CD4-positive, alpha-beta T cell treated with Interleukin-12 subunit alpha and Interleukin-12 subunit beta, for 1 hour (primary cell): ENCODE measurements at places on chromosomes 3 and 15.

- DNase-seq, result no peak
Measured at GRCh38 chr15:56293495-56294292, 50.0 kb upstream of the RFX7 start.

DNA sequence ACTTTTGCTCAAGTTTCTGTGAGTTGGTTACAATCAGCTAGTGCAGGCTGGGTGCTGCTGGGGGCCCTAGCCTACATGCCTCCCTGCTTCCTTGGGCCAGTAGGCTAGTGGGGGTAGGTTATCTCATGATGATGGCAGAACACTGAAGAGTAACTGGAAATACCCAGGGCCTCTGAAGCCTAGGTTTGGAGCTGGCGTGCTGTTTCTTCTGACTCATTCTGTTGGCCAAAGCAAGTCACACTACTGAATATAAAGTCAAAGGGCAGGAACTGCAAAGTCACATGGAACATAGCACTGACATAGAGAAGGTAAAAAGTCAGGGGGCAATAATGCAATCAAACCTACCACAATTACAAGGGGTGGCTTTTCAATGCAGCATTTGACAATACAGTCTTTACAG is 34.5 kb downstream of the RASGRP1 start:
- no peak for DNase-seq

- DNase-seq, result no peak
Measured at GRCh38 chr15:67444100-67444499, 76.8 kb upstream of the C15orf61 start.

DNA sequence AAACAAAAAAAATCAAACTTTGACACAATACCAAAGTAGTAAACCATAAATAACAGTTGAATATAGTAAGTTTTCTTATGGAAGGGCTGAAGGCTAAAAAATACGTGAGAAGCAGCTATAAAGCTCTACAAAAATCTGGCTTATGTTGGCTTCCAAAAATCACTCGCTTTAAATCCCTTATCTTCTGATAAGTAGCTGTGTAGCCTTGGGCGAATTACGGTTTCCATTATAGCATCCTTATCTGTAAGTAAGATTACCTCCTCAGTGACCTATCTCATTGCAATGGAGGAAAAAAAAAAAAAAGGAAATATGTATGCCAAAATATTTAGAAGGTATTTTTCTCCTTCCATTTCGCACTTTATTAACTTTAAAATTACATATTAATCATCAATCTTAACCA is 348.6 kb downstream of the PLOD2 start:
- DNase-seq, result no peak

GRCh38 chr3:144873066-144873465 is 901.4 kb downstream of the DIPK2A start:
- DNase-seq, result no peak

GRCh38 chr3:116776880-116777785 is 67.6 kb downstream of the TUSC7 start:
- DNase-seq, result no peak

DNA sequence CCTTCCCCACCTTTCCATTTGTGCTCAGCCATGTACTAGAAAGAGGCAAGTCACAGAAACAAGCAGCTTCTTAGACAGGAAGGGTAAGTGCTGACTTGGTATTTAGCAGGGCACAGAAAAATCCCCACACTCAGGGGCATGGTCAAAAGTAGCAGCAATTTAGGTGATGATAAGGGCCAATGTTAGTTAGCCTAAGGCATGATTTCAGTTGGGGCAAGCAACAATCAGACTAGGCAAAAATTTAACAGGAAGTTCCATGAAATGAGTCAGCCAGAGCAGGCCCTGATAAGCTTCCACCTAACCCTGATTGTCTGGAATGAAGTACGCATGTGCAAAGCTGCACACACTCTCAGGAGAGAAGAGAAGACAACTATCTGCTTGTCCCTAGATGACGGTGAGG is 423.4 kb upstream of the UBE2E2 start:
- no peak for DNase-seq

GRCh38 chr3:195162816-195163215 is 108.1 kb downstream of the XXYLT1 start:
- no peak for DNase-seq

DNA sequence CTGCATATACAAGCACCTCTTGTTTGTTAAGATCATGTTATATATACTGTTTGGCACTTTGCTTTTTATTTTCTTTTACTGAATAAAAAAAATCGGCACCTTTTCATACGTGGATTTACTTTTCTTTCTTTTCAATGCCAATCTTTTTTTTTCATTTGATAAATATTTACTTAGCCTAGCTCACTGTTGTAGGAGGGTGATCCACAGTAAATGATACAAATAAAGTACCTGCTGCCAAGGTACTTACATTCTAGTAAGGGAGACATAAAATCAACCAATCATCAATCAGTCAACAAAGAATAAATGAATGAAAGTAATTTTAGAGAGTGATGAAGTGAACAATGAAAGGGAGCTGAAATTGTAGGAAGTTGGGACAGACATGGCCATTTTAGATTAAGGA is 18.3 kb downstream of the GNB5 start:
- DNase-seq, result no peak

GRCh38 chr3:56867671-56868070 is 65.9 kb upstream of the ARHGEF3 start:
- DNase-seq, result no peak

DNA sequence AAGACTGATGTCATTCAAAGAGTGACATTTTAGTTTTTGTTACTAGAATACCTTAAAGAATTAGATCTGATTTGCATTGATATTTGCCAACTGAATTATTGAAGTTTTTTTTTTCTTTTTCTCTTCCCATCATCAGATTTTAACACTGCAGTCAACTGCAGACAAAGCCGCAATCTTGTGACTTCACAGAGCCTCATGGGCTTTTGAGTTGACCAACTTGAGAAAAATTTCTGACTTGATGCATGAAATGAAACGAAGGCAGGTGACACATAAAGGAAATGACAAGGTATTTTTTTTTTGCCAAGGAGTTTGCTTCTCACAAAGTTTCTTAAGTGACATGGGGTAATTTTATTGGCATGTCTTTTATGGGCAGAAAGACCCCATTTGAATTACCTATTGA is 383.7 kb downstream of the GAP43 start:
- no peak for DNase-seq

- no peak for DNase-seq
Measured at GRCh38 chr15:98548139-98548971, 100.0 kb upstream of the IGF1R start.

DNA sequence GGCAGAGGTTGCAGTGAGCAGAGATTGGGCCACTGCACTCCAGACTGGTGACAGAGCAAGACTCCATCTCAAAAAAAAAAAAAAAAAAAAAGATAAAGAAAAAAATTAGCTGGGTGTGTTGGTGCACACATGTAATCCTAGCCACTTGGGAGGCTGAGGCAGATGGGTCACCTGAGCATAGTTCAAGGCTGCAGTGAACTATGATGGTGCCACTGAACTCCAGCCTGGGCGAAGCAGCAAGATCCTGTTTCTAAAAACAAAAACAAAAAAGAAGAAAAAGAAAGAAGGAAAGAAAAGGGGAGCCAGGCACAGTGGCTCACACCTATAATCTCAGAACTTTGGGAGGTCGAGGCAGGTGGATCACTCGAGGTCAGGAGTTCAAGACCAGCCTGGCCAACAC is 32.9 kb downstream of the PIK3CB start:
- DNase-seq, result no peak

GRCh38 chr15:67510597-67511190 is 10.2 kb upstream of the C15orf61 start:
- DNase-seq, result no peak

DNA sequence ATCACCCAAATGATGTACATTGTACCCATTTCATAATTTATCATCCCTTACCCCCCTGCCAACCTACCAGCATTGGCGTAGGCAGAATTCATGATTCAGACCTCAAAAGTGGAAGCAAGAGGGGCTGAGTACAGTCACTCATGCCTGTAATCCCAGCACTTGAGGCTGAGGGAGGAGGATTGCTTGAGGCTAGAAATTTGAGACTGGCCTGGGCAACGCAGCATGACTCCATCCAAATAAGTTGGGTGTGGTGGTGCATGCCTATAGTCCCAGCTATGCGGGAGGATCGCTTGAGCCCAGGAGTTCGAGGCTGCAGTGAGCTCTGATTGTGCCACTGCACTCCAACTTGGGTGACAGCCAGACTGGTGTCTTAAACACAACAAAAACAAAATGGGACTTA is 10.4 kb downstream of the TTC14 start:
- DNase-seq, result no peak

DNA sequence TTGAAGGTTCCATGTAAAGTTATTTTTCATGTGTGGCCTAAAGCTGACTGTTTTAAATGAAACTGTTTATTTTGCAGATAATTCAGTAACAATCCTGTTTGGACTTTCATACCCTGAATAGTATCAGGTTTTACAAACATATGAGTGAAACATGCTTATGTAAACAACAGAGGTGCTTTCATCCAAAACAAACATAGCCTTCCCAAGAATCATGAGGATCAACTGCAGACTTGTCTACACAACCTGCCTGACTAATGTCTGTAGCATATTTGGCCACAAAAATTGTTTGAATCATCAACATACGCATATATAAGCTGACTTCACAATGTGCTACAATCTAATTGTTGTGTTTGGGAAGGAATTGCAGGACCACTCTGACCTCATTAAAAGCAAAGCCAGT is 190.4 kb downstream of the DIPK2A start:
- DNase-seq, result no peak
